ENCODE measurements at places on chromosomes 7 and 10.
A peak's percentile ranks its signal among the peaks of the same experiment; 100 is the strongest.

DNA sequence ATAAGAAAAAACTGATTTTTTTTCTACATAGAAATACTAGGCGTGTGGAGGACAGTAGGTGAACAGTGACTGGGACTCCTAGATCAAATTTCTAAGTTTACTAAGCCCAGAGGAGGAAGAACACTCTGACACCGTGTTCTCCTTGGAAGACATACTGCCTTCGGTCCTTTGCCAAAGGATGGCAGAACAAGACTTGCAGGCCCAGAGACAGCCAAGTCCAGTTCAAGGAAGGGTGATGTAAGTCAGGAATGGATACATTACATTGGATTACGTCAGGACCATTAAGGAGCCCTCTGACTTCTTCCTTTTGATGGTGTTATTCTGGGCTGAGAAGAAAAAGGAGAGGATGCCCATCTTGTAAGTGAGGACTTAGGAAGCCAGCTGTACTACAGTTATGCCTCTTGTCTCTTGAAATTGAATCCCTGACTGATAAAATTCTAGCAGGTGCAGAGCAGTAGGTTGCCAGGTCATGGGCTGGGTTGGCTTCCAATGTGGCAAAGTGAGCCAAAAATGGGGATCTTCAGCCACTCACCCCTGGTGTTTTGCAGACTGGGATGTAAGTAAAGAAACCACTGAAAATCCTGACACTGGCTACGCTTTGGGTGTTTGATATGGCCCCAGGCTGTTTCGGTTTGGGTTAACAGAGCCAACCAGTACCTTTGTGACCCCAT is 45.1 kb downstream of the RELN start:
- ATAC-seq = no peak

DNA sequence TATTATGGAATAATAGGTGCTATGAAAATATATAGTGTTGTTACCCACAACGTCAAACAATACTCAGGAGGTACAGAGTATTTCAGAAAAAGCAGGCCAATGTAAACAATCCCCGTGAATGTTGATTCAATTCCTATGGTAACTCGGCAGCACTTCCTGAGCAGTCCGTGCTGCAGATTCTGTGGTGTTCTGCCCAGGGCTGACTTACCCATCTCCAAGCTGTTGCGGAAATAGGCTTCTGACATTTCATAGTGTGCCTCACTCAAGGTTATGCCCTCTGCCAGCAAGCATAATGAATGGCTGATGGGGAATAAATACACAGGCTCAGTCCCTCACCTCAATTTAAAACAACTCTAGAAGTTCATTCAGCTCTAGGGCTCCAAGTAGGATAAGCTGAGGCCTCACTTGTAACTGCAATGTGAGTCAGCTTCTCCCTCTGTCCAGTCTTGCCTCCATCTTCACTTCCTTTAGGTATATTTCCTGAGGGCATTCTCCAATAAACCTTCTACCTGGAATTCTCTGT is 177.6 kb downstream of the GNAI1 start:
- peak; percentile 83 for ATAC-seq

- peak; percentile 37 for ATAC-seq
Measured at GRCh38 chr7:24979470-24979862, 512 bp downstream of the OSBPL3 start.

- no peak for ATAC-seq
Measured at GRCh38 chr10:99658622-99659030, 683 bp upstream of the ENTPD7 start.

- no peak for ATAC-seq
Measured at GRCh38 chr10:110387983-110388686, 83.4 kb upstream of the SMNDC1 start.

GRCh38 chr7:1725199-1725690 is 55.2 kb downstream of the ELFN1 start:
- peak; percentile 32 for ATAC-seq

GRCh38 chr7:36155811-36156361 is 2.8 kb downstream of the EEPD1 start:
- ATAC-seq = no peak

- ATAC-seq = no peak
Measured at GRCh38 chr10:58050575-58050974, 217.1 kb downstream of the IPMK start.

DNA sequence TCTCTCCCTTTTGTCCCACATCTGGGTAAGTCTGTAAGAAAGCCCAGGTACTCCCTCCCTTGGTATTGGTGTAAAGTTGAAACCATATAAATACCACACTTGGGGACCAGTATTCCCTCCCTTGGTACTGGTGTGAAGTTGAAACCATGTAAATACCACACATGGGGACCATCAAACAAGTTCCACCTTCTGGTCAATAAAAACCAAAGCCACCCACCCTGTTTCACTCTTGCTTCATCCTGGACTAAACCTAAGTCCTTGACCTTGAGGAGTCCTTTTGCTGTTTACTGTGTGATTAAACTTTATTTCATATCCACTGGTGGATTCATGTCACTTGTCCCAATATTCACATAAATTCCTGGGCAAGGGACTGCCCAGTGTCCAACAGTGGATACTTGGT is 8.4 kb downstream of the P4HA1 start:
- ATAC-seq = no peak

- no peak for ATAC-seq
Measured at GRCh38 chr7:158051776-158052175, 535.8 kb downstream of the PTPRN2 start.

GRCh38 chr10:68954904-68955303 is 1.1 kb upstream of the DDX21 start:
- ATAC-seq = no peak

Measured in gastroesophageal sphincter (tissue), 4 donors.